Central memory CD4-positive, alpha-beta T cell (primary cell): ENCODE measurements at places on chromosomes 1 and 21.

- DNase-seq, result no peak
Measured at GRCh38 chr1:177170756-177171535, at the start of gene BRINP2. BRINP2 (plus strand) TSS chr1:177170958; CDS start chr1:177229877, 58,919 bp downstream.

- DNase-seq, result no peak
Measured at GRCh38 chr1:77292551-77292950, 10.7 kb downstream of the AK5 start.

- DNase-seq, result no peak
Measured at GRCh38 chr1:204338360-204338759, 21.4 kb downstream of the PLEKHA6 start.

GRCh38 chr1:156160743-156161171 is 7.4 kb downstream of the SEMA4A start:
- DNase-seq, result no peak

- DNase-seq, result no peak
Measured at GRCh38 chr1:24707687-24708086, 37.6 kb upstream of the CLIC4 start.

GRCh38 chr1:17567582-17567981 is 28.1 kb downstream of the ARHGEF10L start:
- no peak for DNase-seq

DNA sequence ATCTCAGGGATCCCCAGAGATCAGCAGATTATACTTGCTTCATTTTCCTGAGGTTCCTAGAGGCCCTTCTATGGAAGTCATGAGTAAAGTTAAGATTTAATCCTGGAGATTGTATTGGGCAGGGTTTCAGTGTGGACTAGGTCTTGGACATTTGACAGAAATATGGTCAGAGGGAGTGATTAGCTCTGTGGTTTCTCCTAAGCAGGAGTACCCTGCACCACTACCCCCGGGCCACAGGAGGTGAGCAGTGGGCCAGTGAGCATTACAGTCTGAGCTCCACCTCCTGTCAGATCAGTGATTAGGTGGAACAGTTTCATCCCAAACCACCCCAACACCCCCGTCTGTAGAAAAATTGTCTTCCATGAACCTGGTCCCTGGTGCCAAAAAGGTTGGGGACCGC is 43.2 kb downstream of the PHACTR4 start:
- DNase-seq, result no peak

DNA sequence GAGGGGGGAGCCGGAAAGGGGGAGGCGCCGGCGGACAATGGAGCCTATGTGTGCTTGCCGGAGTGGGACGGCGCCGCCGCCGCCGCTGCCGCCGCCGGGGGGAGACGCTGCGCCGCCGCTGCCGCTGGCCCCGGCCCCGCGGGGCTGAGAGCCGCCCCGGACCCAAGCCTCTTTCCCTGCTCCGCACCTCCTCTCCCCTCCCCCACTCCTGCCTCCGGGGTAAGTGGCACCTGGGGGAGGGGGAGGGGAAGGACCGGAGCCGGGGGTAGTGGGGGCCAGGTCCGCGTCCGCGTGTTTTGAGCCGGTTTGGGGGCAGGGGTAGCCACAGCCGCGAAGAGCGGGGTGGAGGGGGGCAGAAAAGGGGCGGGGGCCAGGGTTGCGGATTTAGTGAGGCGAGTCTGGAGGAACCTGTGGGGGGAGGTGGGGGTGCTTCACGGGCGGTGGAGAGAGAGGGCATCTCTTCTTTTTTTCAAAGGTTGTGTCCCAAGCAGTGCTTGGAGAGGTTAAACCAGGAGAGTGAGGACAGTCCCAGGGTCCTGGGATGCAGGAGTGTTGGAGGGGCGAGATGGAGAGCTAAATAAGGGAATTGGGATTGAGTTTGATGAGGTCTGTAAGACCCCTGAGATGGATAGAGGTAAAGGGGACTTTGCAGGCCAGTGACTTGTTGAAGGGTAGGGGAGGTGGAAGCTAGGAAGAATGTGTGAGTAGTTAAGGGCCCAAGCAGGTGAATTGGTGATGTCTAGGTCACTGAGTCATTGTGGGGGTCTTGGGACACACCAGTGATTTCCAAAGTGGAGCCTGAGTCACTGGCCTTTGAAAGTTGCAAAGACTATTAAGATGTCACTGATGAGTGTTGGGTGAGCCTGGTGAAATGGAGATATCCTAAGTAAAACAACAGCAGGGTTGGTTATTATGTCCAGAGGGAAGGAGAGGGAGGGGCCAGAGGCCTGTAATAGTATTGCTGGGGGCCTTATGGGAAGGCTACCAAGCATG is 59.1 kb downstream of the BCL9 start:
- no peak for DNase-seq

- no peak for DNase-seq
Measured at GRCh38 chr1:231099996-231100767, 60.1 kb upstream of the FAM89A start.

DNA sequence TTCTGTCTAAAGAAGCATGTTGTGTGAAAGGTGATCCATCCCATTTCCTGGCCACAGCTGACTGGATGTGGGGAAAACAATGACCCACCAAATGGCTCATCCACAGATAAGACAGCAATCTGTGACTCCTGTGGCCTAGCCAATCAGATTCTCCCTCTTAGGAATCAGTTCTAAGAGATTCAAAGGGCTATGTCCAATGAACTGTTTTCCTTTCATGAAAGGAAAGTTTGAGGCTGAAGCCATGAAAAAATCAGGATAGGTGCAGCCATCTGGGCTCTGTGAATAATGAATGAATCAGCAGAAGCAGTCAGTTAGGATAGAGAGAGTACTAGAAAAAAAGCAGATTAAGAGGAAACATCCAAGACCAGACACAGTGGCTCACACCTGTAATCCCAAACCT is 164.7 kb downstream of the NRIP1 start:
- no peak for DNase-seq
